ENCODE measurements at places on chromosomes 6 and 20.

GRCh38 chr20:57076951-57077350 lies 189.5 kb downstream of the BMP7 start:
- DNase-seq = no peak

GRCh38 chr6:43951756-43952675 lies 175.2 kb downstream of the MRPL14 start:
- DNase-seq = no peak

- DNase-seq = no peak
These were observed 143.8 kb downstream of the UNC5CL start for GRCh38 chr6:40894962-40895799.

DNA sequence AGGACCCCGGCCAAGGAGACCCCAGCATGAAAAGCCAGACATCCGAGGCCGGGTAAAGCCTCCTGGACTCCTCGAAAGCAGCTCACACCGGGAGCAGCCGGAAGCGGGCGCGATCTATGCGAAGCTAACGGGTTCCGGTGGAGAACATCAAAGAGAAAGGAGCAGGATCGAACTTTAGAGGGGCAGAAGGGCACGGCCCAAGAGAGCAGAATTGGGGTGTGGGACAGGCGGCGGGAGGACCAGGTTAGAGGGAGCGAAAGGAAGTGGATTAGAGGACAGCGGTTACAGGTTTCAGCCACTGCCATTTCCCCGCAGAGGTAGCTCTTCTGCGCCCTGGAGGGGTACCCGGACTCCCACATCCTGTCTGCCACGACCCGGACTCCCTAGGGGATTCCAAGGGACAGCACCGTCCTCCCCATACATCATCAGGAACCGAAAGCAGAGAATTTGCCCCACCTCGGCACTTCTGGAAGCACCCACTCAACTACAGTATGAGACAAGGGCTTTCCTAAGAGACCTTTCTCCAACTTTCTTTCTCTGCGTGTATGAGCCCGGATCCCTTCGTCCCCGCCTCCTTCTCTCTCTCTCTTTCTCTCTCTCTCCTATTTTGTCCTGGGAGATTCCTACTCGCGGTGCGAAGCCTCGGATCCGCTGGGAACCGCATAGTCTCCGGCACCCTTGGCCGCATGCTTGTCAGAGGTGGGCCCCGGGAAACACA lies 507 bp upstream of the VGLL2 start:
- DNase-seq = no peak

DNA sequence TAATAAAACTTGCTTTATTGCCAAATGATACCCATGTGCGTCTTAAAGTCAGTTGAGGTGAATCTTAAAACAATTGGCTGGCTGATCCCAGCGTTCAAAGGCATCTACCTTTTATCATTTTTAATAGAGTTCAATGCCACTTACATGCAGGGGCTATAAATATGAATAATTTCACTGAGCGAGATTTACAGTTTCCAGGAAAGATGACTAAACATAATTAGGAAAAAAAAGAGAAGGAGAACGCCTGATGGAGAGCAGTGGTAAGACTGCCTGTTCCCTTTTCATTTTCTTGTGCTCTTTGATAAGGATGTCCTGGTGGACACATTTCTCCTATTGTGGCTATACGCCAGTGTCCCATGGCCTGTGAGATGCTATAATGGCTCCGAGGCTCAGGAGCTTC lies 139.9 kb upstream of the SLC22A23 start:
- no peak for DNase-seq

GRCh38 chr20:37907677-37908401 lies 4.9 kb downstream of the VSTM2L start:
- peak; percentile 50 for DNase-seq

- DNase-seq = no peak
These were observed 126.5 kb downstream of the ZFAND3 start for GRCh38 chr6:37946057-37946456.

GRCh38 chr6:79872303-79872702 lies 75.0 kb downstream of the ELOVL4 start:
- DNase-seq = no peak

DNA sequence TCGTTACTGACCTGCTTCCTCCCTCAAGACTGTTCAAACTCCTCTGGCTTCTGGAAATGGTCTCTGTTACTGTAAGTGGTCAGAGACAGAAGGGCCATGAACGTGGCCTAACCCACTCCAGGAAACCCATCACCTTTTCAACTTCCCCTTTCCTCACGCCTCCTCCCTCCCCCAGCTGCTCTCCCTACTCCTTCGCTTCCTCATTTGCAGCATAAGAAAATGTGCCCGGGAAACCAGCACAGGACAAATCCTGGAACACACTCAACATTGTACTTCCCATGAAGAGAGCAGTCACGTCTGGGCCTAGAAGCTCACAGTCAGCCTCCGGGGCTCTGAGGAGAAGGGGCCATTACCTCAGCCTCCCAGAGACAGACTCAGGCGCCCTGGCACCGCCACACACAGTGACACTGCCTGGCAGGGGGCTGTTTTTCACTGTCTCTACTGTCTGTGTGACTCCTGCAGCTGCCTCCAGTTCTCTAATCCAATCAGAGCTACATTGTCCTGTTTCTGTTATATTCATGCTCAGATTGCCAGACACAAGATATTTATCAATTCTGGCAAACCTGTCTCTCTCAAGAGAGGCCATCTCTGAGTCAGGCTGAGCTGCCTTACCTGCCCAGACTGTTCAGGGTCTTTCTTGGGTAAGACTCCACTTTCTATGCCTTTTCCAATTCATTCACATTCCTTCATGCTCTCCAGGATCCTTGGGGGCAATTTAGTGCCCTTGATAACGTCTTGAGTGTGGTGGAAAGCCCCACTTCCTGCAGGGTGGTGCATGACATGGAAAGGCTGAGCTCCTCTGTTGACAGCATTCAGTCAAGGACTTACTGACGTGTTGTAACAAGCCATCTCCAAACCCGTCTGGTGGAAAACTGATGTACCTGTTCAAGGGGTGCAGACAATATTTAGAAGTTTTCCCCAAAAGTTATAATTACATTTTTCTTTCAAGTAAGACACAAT lies 242.2 kb downstream of the HIVEP2 start:
- DNase-seq = no peak

GRCh38 chr6:73041051-73041450 lies 184.2 kb downstream of the KHDC1L start:
- DNase-seq = no peak

- no peak for DNase-seq
These were observed 677 bp downstream of the PXMP4 start for GRCh38 chr20:33719277-33719988.

- no peak for DNase-seq
These were observed 4.0 kb downstream of the DXO start for GRCh38 chr6:31967926-31968320.

DNA sequence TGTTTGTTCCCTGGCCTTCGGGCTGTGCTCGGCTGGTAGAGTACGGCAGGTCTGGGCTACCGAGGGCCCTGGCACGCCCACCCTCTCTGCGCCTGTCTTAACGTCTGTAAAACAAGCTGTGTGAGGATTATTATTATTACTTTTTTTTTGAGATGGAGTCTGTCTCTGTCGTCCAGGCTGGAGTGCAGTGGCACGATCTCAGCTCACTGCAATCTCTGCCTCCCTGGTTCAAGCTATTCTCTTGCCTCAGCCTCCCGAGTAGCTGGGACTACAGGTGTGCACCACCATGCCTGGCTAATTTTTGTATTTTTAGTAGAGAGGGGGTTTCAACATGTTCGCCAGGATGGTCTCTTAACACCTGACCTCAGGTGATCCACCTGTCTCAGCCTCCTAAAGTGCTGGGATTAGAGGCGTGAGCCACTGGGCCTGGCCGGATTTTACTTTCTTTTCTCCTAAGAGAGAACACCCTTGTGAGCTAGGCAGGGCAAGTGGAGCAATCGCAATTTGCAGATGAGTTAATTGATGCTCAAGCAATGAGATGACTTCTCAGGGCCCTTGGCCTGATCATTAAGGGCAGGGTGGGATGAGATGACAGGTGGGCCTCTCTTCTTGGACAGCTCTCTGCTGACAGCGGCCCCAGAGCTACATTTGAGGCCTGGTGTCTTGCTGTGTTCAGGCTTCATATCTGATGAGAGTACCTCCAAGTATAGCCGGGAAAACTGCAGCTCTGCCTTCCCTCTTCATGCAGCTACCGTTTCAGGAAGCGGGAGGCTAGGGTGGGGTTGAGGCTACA lies 859 bp upstream of the SMIM29 start:
- DNase-seq = no peak

GRCh38 chr20:10362674-10363073 lies 71.3 kb downstream of the MKKS start:
- no peak for DNase-seq

- no peak for DNase-seq
These were observed 23.8 kb downstream of the PHACTR2 start for GRCh38 chr6:143701349-143702234.

DNA sequence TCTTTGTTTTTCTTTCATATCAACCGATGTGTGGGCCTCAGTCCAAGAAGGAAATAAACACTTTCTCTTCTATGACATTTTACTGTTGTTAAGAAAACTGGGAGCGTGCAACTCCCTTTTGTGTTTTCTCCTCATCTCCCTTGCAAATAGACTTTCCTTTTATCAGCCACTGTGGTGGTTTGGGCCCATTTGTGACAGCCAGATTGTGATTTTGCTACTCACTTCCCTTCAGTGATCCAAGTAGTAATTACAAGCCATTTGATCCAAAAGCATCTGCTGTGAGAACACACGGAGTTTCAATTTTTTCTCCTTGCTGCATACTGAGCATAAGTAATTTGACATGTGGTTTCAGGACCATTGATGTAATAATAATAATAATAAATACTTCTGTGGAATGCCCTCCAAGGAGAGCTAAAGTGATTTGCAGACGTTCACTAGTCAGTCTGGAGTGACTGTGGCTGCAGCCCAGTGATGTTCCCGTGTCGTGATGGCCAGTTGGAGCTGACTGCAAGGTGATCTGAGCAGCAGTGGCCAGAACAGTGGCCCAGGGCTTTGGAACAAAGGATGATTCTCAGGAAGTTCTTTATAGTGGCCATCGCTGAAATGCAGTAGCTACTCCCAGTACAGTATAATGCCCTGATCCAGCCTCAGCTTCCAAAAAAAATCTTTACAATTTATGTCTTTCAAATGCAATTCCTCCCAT lies 91.9 kb upstream of the CLDN20 start:
- peak; percentile 55 for DNase-seq

GRCh38 chr6:11222385-11223277 lies 9.8 kb downstream of the NEDD9 start:
- no peak for DNase-seq

- no peak for DNase-seq
These were observed 158.6 kb downstream of the RPS12 start for GRCh38 chr6:132972971-132973370.

DNA sequence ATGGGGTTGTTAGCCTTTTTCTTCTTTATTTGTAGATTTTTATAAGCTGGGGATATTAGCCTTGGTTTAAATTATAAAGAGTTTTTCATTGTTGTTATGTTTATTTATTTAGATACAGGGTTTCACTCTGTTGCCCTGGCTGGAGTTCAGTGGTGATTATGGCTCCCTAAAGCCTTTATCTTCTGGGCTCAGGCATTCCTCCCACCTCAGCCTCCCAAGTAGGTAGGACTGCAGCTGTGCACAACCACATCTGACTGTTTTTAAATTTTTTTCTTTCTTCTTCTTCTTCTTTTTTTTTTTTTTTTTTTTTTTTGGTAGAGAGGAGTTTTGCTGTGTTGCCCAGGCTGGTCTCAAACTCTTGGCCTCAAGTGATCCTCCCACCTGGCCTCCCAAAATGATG lies 80.9 kb downstream of the UBE3D start:
- DNase-seq = no peak

- no peak for DNase-seq
These were observed 161.3 kb upstream of the GGTLC1 start for GRCh38 chr20:24149881-24150307.

- no peak for DNase-seq
These were observed 39.4 kb upstream of the MLIP start for GRCh38 chr6:54071821-54072340.

DNA sequence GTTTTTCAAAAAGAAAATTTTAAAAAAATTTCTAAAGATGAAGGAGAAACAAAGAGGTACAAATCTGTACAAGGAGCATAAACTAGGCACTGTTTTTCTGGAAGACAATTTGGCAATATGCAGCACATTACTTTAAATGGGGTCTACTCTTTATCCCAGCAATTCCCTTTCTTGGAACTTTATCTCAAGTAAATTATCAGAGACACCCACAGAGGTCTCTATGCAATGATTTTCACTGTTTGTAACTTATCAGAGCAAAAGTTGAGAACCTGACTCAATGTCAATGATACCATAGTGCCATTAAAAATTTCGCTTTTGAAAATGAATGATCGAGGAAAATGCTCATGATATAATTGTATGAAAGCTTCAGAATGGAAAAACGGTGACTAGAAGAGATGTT lies 35.7 kb downstream of the SLC22A23 start:
- DNase-seq = no peak

DNA sequence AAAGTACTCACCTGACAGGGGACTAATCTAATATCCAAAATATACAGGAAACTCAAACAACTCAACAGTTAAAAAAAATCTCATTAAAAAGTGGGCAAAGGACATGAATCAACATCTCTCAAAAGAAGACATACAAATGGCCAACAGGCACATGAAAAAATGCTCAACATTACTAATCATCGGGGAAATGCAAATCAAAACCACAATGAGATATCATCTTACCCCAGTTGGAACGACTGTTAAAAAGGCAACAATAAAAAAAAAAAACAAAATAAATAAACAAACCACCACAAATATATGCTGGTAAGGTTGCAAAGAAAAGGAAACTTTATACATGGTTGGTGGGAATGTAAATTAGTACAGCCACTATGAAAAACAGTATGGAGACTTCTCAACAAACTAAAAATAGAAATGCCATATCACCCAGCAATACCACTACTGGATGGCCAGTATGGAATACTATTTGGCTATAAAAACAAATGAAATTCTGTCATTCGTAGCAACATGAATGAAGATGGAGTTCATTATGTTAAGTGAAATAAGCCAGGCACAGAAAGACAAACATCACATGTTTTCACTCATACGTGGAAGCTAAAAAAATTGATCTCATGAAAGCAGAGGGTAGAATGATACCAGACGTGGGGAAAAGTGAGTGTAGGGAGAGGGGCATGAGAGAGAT lies 6.6 kb downstream of the SIRPB2 start:
- DNase-seq = no peak

GRCh38 chr6:95767897-95768463 lies 190.6 kb downstream of the MANEA start:
- no peak for DNase-seq

GRCh38 chr20:50460608-50461267 lies 49.4 kb upstream of the PTPN1 start:
- no peak for DNase-seq

DNA sequence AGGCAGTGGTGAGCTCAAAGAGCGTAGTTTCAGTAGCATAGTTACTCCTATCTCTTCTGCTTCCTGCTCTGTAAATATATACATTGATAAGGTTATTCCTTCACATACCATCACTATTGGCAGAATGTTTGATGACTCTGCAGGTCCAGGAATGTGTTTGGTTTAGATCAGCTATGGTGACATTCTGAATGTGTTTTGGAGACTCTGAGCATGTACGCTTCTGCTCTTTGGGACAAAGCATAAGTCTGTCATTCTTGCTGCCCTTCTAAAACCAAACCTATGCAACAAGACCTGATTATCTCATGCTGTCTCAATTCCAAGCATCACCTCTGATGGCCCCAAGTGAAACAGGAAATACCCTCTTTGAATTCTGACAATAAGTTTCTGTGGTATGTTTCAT lies 1074.3 kb downstream of the KIF16B start:
- DNase-seq = no peak

- DNase-seq = no peak
These were observed 79.0 kb downstream of the ALDH8A1 start for GRCh38 chr6:134870677-134871498.

- DNase-seq = no peak
These were observed 253.8 kb upstream of the CDYL start for GRCh38 chr6:4522453-4522852.
